ENCODE measurements at places on chromosomes 1 and 21. TPM values are rescaled to one million over a fixed set of nuclear protein-coding genes. Genes with fewer than 3 reads are reported as not detected.

DNA sequence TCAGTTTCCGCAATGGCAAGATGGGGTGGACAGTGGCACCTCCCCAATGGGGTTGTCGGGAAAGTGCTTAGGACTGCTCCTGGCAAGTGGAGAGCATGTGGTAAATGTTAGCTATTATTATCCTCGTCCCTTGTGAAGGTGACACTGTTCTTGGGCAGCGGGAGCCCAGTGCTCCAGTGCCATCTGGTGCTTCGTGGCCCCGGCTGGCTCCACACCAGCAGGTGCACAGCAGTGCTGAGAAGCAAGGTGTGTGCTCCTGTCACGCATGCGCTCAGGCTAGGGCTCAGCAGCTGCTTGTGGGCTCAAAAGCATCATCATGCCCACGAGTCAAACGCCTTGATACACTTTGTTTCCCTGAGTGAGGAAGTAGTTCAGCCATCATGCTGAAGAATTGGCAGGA, 24.9 kb upstream of the KCNC4 start:
- peaks cover 45% of the 10 kb centered on the region for H3K4me1 ChIP-seq
- no peak overlapping the region for H3K4me3 ChIP-seq
- H3K27ac ChIP-seq = no peak overlapping the region
- H3K36me3 ChIP-seq = no peaks in the 10 kb centered on the region
- no peaks in the 10 kb centered on the region for H3K27me3 ChIP-seq
- no peak for DNase-seq

Gene UTS2
- not detected for total RNA-seq

Gene RGS8
- not detected for total RNA-seq

GRCh38 chr1:109959974-109960744, 24.4 kb upstream of the AHCYL1 start:
- no peak overlapping the region for H3K4me3 ChIP-seq
- no peaks in the 10 kb centered on the region for H3K36me3 ChIP-seq
- no peak overlapping the region for H3K27ac ChIP-seq
- peaks cover 24% of the 10 kb centered on the region for H3K4me1 ChIP-seq
- no peaks in the 10 kb centered on the region for H3K27me3 ChIP-seq
- DNase-seq = no peak

GRCh38 chr1:91895832-91896556, 10.0 kb upstream of the TGFBR3 start:
- H3K36me3 ChIP-seq = no peaks in the 10 kb centered on the region
- H3K4me3 ChIP-seq = no peak overlapping the region
- H3K27ac ChIP-seq = no peak overlapping the region
- no peak for DNase-seq

DNA sequence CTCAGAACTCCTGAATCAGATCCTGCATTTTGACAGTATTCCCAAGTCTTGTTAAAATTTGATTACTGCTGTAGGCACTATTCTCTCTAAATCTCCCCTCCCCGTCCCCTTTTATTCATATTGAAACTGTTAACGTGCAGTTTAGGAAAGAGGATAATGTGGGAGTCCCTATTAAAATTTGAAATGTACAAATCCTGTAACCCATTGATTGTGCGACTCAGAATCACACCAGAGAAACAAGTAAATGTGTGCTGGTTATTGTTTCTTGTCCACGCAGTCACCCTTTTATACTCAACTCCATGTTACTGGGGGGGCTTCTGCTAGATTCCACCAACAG, 584 bp upstream of the LTN1 start:
- no peak for DNase-seq
- H3K27ac ChIP-seq = peak overlapping the region; percentile 89
- H3K27me3 ChIP-seq = no peaks in the 10 kb centered on the region
- H3K4me1 ChIP-seq = peaks cover 12% of the 10 kb centered on the region
- H3K4me3 ChIP-seq = peak overlapping the region; percentile 93

DNA sequence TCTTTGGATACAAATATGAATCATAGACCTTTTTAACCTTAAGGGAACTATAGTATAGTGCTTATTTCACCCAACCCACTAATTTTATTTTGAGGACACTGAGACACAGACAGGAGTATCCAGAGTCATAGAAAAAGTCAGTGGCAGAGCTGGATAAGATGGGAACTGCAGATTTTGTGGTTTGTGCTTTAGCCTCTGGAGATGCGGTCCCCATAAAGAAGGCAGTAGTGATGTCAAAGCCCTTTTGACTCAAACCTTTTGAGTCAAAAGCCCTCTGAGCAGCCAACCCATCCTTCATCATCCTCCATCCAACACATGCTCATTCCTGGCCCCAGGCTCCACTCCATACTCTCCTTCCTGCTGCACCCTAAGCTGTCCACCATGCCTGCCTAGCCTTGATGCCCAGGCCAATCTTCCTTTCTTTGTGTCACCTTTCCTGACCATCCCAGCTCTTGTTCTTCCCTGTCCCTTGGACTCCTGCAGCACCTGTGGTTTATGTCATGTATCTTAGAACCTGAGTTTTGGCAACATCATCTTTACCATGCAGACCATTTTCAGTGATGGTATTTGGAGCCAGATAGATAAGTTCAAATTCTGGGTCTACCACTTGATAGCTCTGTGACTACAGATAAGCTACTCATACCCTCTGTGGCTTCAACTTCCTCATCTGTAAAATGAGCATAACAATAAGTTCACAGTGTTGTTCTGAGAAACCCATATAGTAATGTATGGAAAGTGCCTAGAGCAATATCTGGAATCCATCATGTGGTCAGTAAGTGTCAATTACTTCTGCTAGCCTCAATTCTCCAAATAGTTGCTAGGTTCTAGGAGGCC, 20.1 kb downstream of the SLAMF1 start:
- H3K27ac ChIP-seq = no peak overlapping the region
- H3K4me3 ChIP-seq = no peak overlapping the region
- no peaks in the 10 kb centered on the region for H3K36me3 ChIP-seq
- DNase-seq = no peak

GRCh38 chr21:35905096-35905962, 155.0 kb downstream of the SETD4 start:
- no peak for DNase-seq
- H3K4me1 ChIP-seq = peaks cover 12% of the 10 kb centered on the region
- H3K36me3 ChIP-seq = no peaks in the 10 kb centered on the region
- H3K27ac ChIP-seq = peak overlapping the region; percentile 75

Gene OR2T35
- not detected for total RNA-seq

Gene TMPRSS3
- total RNA-seq = not detected

GRCh38 chr21:43574741-43575472, 84.4 kb downstream of the HSF2BP start:
- H3K27me3 ChIP-seq = no peaks in the 10 kb centered on the region
- no peak overlapping the region for H3K4me3 ChIP-seq
- peak overlapping the region; percentile 77 for H3K27ac ChIP-seq
- H3K4me1 ChIP-seq = peaks cover 8% of the 10 kb centered on the region
- no peak for DNase-seq
